ENCODE measurements at places on chromosomes 5 and 9. TPM values are rescaled to one million over a fixed set of nuclear protein-coding genes. Genes with fewer than 3 reads are reported as not detected.

Gene ORM2
- 0.59 TPM for total RNA-seq

Gene LURAP1L
- total RNA-seq, result 13.3 TPM

Gene KIF4B
- total RNA-seq, result 0.12 TPM

Gene GFRA3
- not detected for total RNA-seq

Gene APBA1
- total RNA-seq, result 0.20 TPM

Gene PCDHGA11
- 0.39 TPM for total RNA-seq

Gene CCL19
- not detected for total RNA-seq

Gene GHR
- total RNA-seq, result not detected

Gene KCTD16
- total RNA-seq, result 0.64 TPM

Gene ADRB2
- 0.25 TPM for total RNA-seq

Gene NEUROG1
- not detected for total RNA-seq

Gene ALDOB
- total RNA-seq, result 1.2 TPM

Gene ANKRD31
- total RNA-seq, result 0.30 TPM
